CD4-positive, alpha-beta T cell treated with Interleukin-6 at 100 ng/mL for 8 hours (primary cell): ENCODE measurements at places on chromosomes 5 and 9.

DNA sequence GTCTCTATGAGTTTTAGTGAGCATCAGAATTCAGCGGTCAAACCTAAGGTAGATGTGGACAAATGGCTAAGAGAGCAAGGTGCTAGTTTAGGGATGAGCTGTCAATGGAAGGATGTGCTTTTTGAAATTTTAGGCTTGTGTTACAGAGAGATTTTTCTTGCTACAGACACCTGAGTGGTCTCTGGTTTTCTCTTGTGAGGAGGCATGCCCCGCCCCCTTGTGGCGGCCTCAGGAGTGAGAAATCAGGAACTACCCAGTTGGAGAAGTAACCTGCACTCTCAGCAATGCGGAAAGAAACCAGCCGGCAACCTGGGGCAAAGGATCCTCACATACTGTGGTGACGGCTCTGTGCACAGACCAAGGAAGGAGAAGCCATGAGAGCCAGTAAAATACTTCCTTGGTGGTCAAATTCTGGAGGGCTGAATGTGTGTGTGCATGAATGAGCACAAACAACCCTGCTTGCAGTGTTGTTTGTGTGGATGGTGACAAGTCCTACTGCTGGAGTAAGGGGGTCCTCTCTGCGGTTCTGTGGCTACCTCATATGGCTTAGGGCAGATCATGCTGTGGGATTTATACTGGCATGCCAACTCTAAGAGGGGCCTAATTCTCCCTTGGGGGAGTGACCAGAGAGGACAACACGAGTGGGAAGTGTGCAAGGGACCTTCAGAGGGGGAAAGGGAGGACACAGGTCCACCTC is 16.7 kb upstream of the HSD17B4 start:
- peak; percentile 68 for DNase-seq

DNA sequence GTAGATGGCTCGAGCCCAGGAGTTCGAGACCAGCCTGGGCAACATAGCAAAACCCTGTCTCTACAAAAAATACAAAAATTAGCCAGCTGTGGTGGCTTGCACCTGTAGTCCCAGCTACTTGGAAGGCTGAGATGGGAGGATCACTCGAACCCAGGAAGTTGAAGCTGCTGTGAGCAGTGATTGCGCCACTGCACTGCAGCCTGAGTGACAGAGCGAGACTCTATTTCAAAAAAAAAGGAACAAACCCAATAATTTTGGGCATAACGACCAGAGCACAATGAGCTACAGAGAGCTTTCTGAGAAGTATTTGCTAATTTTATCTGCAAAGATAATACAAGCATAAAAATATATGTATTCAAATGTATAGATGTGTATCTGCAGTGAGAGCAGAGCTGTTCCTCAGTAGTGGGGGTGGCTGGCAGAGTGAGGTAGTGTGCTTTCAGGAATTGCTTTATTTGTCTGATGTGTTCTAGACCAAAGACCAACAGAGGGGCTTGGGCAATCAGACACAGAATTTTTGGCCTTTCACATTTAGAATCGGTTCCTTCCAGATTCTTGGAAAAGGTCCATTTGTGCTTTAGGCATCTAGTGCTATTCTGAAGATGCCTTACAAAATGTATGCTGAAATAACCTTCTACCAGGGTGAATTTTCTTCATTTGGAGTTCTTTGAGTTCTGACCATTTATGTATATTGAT is 5.2 kb downstream of the DOCK8 start:
- DNase-seq: no peak

DNA sequence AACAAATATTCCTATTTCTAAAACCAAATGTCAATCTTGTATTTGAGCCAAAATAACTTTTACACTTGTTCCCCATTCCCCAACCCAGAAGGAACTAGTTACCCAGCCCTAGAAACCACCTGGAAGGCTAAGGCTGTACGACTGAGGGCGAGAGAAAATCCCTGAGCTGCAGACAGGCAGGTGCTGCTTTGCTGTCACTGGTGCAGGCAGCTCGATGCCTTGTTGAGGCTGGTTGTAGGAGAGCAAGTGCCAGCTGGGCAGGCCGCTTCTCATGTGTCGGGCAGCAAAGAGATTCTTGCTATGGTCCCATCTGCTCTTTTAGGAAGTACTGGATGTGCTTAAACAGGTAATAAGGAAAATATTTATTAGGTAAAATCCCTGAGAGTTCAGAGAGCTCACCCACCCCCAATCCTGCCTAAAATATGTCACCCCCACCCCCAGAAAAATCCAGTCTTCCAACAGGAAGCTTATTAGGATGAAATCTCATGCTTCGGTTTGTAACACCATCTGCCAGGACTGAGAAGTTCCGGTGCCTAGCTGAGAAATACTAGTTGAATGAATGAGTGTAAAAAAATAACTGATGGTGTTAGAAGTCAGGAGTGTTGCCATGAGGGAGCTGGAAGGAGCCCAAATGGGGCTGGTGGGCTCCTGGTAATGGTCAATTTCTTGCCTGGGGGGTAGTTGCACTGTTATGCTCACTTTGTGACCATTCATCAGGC is 91.1 kb upstream of the DMRT1 start:
- DNase-seq: no peak

- no peak for DNase-seq
Observed at GRCh38 chr5:14716755-14717752, 52.5 kb downstream of the OTULIN start.

DNA sequence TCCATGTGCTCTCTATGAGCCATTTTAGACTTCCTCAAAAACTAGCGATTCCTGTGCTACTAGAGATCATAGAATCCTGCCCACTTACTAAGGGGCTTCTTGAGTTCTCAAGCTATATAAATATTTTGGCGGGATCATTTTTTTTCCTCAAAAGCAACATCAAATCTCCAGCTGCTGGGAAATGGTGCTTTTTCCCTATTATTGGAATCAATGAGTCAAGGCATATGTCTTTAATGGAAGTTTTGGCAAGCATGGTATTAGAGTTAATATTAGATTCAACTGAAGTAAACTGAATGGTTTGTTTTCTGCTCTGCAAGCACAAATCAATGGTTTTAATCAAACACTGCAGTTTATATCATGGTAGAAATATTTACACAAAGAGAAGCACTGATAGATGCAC is 369.9 kb upstream of the PTGER4 start:
- no peak for DNase-seq

- no peak for DNase-seq
Observed at GRCh38 chr5:136203303-136203922, 10.5 kb upstream of the SMIM32 start.
